Mesothelial cell of epicardium (in vitro differentiated cells): ENCODE measurements at places on chromosomes 5 and 9. TPM values are rescaled to one million over a fixed set of nuclear protein-coding genes. Genes with fewer than 3 reads are reported as not detected.

DNA sequence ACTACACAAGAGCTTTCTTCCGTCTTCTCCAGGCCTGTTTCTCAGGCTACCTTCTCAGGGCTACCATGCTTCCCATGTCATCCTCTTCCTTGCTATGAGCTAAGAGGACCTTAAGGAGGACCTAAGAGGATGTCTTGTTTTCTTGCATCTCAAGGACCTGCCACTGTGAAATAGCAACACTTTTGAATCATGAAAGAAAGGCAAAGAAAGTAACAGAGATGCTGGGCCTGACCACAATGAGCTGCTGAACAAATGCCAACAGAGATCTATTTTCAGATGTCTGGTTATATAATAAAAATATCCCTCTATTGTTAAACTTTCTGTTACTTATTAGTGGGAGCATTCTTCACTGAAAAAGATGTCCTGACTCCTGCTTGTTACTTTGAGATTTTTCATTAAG lies 36.7 kb upstream of the ANXA1 start:
- H3K4me1 ChIP-seq = peaks cover 32% of the 10 kb centered on the region
- no peak overlapping the region for H3K27ac ChIP-seq
- DNase-seq = no peak
- no peak overlapping the region for H3K4me3 ChIP-seq
- H3K27me3 ChIP-seq = no peaks in the 10 kb centered on the region

- H3K27me3 ChIP-seq = peaks cover 7% of the 10 kb centered on the region
- peaks cover 19% of the 10 kb centered on the region for H3K4me1 ChIP-seq
- H3K4me3 ChIP-seq = no peak overlapping the region
Measured at GRCh38 chr5:140351609-140352334, 5.4 kb upstream of the HBEGF start.

DNA sequence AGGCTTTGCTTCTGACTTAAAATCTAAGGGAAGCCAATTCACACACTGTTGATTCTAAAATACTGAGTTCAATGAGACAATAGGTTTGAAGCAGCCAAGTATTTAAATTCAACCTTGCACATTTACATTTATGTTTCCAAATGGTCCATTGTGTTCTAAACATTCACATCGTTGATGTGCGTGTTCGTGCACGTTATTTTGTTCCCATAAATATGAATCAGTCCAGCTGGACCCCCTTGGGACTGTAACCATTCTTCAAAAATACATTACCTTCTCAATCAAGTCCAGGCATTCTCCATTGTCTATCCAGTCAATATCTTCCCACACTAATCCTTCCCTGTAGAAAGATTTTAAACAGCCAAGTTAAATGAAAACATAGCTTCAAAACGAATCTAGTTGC lies 146.4 kb upstream of the RETREG1 start:
- no peak overlapping the region for H3K27ac ChIP-seq
- no peaks in the 10 kb centered on the region for H3K4me1 ChIP-seq
- H3K27me3 ChIP-seq = no peaks in the 10 kb centered on the region
- DNase-seq = no peak
- H3K36me3 ChIP-seq = peaks cover 41% of the 10 kb centered on the region
- H3K4me3 ChIP-seq = no peak overlapping the region

DNA sequence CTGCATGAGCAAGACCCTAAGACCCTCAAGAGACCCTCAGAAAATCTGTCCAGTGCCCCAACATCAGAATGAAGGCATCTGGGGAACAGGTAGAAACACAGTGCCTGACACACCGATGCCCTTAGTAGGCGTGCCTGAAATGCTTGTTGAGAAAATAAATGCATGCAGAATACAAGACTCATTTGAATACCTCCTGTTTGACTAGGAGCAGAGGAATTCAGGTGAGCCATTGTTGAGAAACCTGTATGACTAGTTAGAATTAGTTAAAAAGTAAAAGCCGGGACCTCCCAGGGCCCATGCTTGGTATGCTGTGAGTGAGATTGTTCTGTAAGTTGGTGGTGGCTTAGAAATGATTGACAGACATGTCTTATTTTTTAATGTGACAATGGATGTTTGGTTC lies 55.0 kb downstream of the WWC1 start:
- peaks cover 7% of the 10 kb centered on the region for H3K36me3 ChIP-seq
- H3K4me3 ChIP-seq = no peak overlapping the region
- peaks cover 39% of the 10 kb centered on the region for H3K4me1 ChIP-seq
- no peaks in the 10 kb centered on the region for H3K27me3 ChIP-seq
- H3K27ac ChIP-seq = peak overlapping the region; percentile 89
- no peak for DNase-seq

- H3K27me3 ChIP-seq = no peaks in the 10 kb centered on the region
- H3K36me3 ChIP-seq = peaks cover 5% of the 10 kb centered on the region
- H3K4me1 ChIP-seq = peaks cover 40% of the 10 kb centered on the region
- no peak overlapping the region for H3K4me3 ChIP-seq
Measured at GRCh38 chr9:82535432-82535998, 527.4 kb downstream of the RASEF start.

- no peaks in the 10 kb centered on the region for H3K27me3 ChIP-seq
- no peak overlapping the region for H3K4me3 ChIP-seq
- no peak for DNase-seq
- no peaks in the 10 kb centered on the region for H3K36me3 ChIP-seq
- no peak overlapping the region for H3K27ac ChIP-seq
Measured at GRCh38 chr5:93058309-93058708, 522.7 kb downstream of the NR2F1-AS1 start.

GRCh38 chr5:112995764-112996618 lies 19.4 kb downstream of the DCP2 start:
- no peaks in the 10 kb centered on the region for H3K27me3 ChIP-seq
- no peak overlapping the region for H3K27ac ChIP-seq
- H3K4me1 ChIP-seq = peaks cover 4% of the 10 kb centered on the region
- peaks cover 7% of the 10 kb centered on the region for H3K36me3 ChIP-seq
- no peak overlapping the region for H3K4me3 ChIP-seq
- DNase-seq = peak; percentile 81

- no peaks in the 10 kb centered on the region for H3K27me3 ChIP-seq
- H3K4me1 ChIP-seq = peaks cover 27% of the 10 kb centered on the region
- DNase-seq = no peak
- H3K36me3 ChIP-seq = peaks cover 34% of the 10 kb centered on the region
- no peak overlapping the region for H3K4me3 ChIP-seq
Measured at GRCh38 chr5:135387629-135387960, 11.4 kb downstream of the MACROH2A1 start.

GRCh38 chr5:54991416-54991815 lies 6.0 kb upstream of the ESM1 start:
- H3K27me3 ChIP-seq = peaks cover 16% of the 10 kb centered on the region
- no peaks in the 10 kb centered on the region for H3K36me3 ChIP-seq
- H3K4me1 ChIP-seq = peaks cover 16% of the 10 kb centered on the region
- no peak overlapping the region for H3K4me3 ChIP-seq

DNA sequence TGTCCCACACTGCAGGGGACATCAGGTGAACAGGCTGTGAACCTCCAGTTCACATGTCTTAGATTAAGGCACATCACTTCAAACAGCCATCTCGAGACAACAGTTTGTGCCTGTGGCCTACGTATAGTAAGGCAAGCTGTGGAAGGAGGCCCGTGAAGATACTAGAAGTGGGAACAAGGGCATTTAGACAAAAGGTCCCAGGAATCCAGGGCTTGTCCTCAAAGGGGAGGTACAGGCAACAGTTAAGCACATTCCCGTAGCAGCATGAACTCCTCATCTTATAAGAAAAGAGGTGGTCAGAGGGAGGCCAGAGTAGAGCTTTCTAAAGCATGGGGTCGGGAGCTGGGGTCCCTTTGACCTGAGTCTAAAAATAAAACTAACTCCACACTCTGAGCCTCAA lies 122.5 kb upstream of the TRPM3 start:
- H3K36me3 ChIP-seq = no peaks in the 10 kb centered on the region
- DNase-seq = no peak
- H3K27ac ChIP-seq = no peak overlapping the region
- no peak overlapping the region for H3K4me3 ChIP-seq

DNA sequence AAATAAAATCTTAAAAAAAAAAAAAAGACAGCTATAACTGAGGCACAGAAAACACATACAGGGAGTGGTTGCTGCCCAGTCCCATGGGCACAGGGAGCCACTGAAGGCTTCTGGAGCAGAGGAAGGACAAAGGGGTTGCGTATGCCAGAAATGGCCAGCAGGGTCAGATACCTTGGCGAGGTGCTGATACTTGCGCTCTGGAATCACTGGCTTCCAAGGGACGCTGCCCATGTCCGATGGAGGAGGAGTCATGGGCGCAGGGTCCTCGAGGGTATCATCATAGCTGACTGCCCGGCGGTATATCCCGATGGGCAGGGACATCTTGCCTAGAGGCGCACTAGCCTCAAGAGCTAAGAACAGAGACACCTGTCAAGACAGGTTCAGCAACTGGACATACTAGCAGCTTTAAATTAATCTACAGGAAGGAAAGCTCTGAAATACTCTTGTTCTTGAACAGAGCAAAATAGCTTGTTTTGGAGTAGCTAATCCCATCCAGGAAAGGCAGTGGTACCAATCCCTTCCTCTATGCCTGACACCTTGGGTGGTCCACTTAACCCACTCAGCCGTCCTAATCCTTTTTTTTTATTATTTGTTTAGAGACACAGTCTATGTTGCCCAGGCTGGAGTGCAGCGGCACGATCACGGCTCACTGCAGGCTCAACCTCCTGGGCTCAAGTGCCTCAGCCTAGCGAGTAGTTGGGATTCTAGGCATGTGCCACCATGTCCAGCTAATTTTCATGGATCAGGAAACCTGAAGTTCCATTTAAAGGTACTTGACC lies 6.0 kb downstream of the KIAA1191 start:
- peaks cover 34% of the 10 kb centered on the region for H3K36me3 ChIP-seq
- DNase-seq = no peak
- H3K4me3 ChIP-seq = no peak overlapping the region
- H3K27ac ChIP-seq = no peak overlapping the region
- H3K27me3 ChIP-seq = no peaks in the 10 kb centered on the region

GRCh38 chr9:125707472-125707804 lies 430 bp upstream of the MAPKAP1 start:
- H3K4me3 ChIP-seq = peak overlapping the region; percentile 80
- H3K36me3 ChIP-seq = peaks cover 5% of the 10 kb centered on the region
- H3K27me3 ChIP-seq = no peaks in the 10 kb centered on the region
- H3K27ac ChIP-seq = peak overlapping the region; percentile 86
- peaks cover 17% of the 10 kb centered on the region for H3K4me1 ChIP-seq

GRCh38 chr9:126614455-126615244 lies 922 bp downstream of the LMX1B start:
- no peak for DNase-seq
- no peaks in the 10 kb centered on the region for H3K36me3 ChIP-seq
- H3K4me3 ChIP-seq = peak overlapping the region; percentile 53
- no peak overlapping the region for H3K27ac ChIP-seq

- no peak for DNase-seq
- H3K36me3 ChIP-seq = peaks cover 3% of the 10 kb centered on the region
- no peak overlapping the region for H3K4me3 ChIP-seq
- H3K4me1 ChIP-seq = peaks cover 21% of the 10 kb centered on the region
- peak overlapping the region; percentile 97 for H3K27ac ChIP-seq
Measured at GRCh38 chr5:3309538-3309937, 286.1 kb upstream of the IRX1 start.

The CTSV gene
- 8.3 to 8.9 TPM (median 8.6 TPM) in 3 replicates for total RNA-seq

- no peak overlapping the region for H3K27ac ChIP-seq
- no peaks in the 10 kb centered on the region for H3K4me1 ChIP-seq
- DNase-seq = no peak
- no peak overlapping the region for H3K4me3 ChIP-seq
Measured at GRCh38 chr9:7115606-7116005, 357.8 kb downstream of the KDM4C start.

DNA sequence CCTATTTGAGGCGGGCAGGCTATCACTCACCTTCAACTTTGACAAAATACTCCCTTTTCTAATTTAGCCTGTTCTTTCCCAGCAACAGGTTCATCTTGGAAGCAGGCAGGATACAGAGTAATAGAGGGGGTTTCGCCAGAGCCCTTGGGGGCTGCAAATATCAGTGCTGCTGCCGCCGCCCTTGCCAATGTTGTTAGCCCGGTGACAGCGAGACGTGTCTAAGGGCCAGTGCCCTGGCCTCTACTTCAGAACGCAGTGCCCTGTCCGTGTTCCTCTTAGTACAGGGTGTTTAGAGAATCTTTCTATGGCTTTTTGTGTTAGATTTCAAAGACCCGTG lies 703 bp downstream of the FAM120AOS start:
- H3K27ac ChIP-seq = peak overlapping the region; percentile 94
- H3K36me3 ChIP-seq = peaks cover 3% of the 10 kb centered on the region
- H3K4me3 ChIP-seq = peak overlapping the region; percentile 82
- peak; percentile 40 for DNase-seq

DNA sequence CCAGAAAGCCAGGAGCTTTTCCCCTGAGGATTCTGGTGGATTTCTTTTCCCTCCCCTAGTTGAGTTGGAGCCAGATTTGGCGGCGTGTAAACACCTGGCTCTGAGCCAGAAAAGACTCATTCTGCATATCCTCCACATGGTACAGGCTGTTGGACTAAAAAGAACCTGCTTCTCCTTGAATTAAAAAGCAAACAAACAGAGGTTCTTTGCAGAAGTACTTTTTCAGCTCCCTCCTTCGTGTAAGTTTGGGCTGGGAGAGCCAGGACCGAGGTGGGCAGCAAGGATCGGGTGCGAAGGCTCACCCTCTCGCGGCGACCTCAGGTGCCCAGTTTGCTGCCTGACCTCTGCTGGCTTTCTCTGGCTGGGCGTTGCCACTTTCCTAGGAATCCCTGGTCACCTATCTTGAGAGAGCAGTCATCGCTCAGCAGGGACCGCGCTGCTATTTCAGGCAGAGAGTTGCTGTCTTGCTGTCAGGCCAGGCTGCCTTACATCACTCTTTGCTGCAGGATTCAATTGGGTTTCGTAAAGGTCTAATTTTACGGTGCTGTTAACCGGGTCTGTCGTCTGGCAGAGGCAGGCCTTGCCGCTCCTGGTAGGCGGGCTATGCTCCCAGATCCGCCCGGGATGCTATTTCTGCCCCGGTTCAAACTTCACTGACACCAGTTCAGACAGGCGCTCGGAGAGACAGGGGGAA lies 3.2 kb downstream of the PAPPA start:
- peaks cover 67% of the 10 kb centered on the region for H3K27me3 ChIP-seq
- DNase-seq = no peak
- H3K4me3 ChIP-seq = peak overlapping the region; percentile 56
- peak overlapping the region; percentile 76 for H3K27ac ChIP-seq
- peaks cover 46% of the 10 kb centered on the region for H3K4me1 ChIP-seq
- no peaks in the 10 kb centered on the region for H3K36me3 ChIP-seq

DNA sequence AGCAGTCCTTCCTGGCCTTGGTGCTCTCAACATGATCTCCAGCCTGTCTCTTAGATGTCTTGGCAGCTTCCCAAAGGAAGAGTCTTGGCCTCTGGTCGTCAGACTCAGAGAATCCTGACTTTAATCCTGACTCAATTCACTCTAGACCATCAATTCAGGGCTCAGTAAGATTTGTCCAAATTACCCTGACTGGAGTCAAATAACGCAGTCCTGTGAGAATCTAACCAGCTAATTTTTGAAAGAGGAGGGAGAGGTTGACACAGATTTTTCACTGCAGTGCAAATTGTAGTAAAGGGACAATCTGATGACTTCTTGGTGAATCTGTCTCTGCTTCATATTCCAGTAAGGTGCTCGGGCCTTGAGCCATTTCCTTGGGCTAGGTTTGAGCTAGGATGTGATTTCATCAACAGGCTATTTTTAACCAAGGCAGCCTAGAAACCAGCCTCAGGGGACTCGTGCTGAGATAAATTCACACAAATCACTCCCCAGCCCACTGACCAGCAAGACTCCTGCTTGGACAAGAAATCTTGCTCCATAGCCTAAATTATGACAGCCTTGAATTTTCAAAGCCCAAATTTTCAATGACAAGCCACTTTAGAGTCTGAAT lies 257.4 kb downstream of the ENC1 start:
- H3K27ac ChIP-seq = peak overlapping the region; percentile 62
- no peaks in the 10 kb centered on the region for H3K27me3 ChIP-seq
- H3K4me1 ChIP-seq = peaks cover 51% of the 10 kb centered on the region
- H3K4me3 ChIP-seq = no peak overlapping the region
- no peak for DNase-seq
- no peaks in the 10 kb centered on the region for H3K36me3 ChIP-seq

GRCh38 chr5:10243660-10244240 lies 5.9 kb downstream of the ATPSCKMT start:
- peaks cover 7% of the 10 kb centered on the region for H3K4me1 ChIP-seq
- H3K4me3 ChIP-seq = no peak overlapping the region
